ENCODE measurements at places on chromosomes 1 and 21.

GRCh38 chr1:221522529-221522940, 219.4 kb downstream of the DUSP10 start:
- no peak for DNase-seq

DNA sequence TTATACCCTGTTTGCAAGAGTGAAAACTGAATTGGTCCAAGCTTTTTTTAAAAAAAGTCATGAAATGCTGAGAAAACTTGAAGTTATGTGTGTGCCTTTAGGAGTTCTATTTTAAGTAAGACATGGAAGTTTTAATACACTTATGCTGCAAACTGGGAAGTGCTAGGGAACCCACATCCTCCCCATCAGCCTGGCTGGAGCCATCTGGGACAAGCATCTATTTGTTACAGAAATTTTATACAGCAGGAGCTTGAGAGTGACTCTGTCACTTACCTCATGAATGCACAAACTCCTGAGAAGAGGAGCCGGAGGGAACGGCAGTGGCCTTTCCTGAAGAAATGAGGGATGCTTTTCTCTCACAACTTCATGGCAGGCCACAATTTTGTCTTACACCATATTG, 78.2 kb upstream of the SLC44A3 start:
- DNase-seq: no peak

- DNase-seq: peak; percentile 96
These were observed 4.3 kb downstream of the SERTAD4 start for GRCh38 chr1:210236840-210237409.

DNA sequence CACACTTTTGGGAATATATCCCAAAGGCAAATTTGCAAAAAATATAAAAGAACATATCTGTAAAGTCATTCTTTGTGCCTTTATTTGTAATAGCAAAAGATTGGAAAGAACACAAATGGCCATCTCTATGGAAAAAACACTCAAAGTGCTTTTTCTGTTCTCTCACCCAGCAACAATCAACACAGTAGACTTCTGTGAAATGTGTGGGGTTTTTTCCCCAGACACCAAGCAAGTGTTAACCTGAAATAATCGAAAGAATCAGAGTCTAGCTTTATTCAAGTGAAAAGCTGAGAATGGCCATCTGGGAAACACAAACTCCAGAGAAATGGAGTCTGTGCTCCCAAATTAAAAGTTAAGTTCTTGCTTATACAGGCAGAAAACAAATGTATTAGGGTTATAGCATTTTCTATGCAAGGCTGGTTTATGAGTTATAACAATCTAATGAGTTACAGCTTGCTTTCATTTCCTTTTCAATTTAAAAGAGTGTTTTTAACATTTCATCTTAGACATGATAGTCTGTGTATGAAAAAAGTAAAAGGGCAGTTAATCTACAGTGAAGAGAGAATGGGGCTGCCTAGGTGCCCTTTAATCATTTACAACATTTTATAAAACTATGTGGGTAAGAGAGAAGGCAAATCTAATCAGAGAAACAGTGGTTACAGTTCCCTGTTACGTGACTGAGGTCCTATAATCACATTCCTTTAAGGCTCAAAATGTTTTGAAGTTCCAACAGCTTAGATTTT, 46.6 kb downstream of the SLC30A7 start:
- peak; percentile 47 for DNase-seq

DNA sequence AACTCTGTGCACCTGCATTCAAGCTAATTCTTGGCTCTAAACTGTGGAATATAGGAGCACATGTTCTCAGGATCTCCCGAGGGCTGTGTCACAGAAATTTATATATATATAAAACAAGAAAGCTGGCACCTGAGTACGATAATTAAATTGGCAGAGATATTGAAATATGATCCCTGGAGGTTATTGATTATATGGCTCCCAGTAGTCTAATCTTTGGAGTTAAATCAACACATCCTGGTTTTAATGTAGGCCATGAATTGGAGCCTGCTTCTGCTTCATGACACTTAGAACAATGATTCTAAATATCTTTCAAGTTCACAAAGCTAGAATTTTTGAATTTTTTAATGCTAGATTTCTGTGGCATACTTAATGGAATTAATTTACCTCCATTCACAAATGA, 84.3 kb downstream of the CTH start:
- DNase-seq: no peak

DNA sequence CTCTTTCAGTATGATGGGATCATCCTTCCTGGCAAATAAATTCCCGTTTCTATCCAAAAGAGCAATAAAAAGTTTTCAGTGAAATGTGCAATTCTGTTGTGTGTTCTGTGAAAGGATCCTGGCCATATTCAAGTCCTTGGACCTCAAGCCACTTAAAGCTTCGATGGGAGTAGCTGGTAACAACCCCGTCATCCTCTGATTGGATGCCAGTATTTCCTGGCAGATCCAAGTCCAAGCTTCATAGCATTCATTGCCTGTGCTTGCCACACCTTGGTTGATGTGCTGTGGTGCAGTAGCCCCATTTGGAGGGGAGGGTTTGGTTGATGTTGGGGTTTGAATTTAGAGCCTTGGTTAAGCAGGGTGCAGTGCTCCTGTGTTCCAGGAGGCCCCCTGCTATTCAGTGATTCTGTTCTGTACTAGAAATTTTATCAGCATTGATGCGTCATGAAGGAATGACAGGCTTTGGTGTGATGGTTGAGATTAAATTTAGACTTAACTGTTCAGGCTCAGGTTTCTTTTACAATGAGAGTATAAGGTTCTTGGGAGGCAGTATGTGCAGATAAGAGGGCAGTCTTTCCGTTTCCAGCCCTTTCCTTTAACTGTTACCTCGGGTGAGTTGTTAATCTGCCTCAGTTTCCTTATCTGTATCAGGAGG, 4.9 kb downstream of the RPL11 start:
- no peak for DNase-seq

- DNase-seq: no peak
These were observed 49.1 kb downstream of the RIPK4 start for GRCh38 chr21:41717573-41718330.

GRCh38 chr1:207300970-207301369, 20.5 kb upstream of the CD55 start:
- DNase-seq: no peak

DNA sequence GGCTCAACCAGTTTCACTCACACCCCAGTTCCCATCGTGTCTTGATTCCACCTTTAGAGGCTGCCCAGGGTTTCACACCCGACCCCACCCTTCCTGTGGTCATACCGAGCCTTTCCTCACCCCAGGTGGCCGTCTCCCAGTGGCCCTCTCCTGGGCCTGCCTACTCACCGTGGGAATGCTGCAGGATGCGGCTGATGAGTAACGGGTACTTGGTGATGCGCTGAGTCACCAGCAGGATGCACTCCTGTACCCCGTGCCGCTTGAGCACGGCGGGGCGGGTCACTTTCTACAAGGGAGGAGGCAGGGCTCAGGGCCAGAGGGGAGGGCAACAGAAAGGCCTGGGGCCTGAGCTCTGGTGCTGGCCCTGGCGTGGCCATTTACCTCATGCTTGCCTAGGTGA, 16.4 kb downstream of the ARHGEF2 start:
- DNase-seq: no peak

- DNase-seq: no peak
These were observed 209.0 kb downstream of the DYRK1A start for GRCh38 chr21:37575580-37575979.

DNA sequence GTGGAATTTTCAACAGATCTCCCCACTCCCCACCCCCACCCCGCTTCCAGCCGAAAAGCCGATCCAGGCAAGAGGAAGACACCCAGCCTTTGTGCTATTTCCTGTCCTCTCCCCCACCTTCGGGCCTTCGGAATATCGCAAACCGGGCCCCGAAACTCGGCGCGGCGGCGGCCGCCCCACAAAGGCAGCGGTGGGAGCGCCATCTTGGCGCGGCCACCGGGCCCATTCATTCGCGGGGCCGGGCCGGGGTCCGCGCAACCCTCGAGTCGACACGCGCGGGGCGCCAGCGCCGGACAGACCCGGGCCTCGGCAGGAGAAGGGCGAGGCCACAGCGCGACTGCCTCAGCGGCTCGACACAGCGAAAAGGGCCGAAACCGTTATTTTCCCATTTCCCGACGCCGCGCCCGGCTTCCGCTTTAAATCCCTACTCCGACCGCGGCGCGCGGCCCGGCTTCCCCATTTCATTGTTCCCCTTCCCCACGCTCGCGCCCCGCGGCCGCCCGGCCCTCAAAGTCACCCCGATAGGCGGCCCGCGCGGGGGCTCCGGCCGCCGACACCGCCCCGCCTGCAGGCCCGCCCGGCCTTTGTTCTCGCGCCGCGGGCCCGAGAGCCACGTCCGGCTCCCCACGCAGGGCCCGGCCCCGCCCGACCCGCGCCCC, 911 bp downstream of the GNB1 start:
- DNase-seq: peak; percentile 52

DNA sequence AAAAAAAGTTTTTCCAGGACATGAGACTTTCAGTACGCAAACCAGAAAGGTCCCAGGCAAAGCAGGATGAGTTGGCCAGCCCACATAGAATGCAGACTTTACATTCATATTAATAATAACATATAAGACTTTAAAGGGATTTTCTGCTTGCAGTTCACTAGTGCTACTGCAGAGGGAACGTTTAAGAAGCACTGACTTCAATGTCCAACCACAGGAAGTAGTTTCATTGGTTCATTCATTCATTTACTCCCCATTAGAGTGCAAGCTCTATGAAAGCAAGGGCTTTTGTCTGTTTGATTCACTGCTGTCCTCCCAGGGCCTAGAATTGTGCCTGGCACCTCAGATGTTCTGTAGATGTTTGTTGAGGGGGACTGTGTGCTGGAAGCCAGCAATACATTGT, 11.8 kb upstream of the SERINC2 start:
- no peak for DNase-seq

DNA sequence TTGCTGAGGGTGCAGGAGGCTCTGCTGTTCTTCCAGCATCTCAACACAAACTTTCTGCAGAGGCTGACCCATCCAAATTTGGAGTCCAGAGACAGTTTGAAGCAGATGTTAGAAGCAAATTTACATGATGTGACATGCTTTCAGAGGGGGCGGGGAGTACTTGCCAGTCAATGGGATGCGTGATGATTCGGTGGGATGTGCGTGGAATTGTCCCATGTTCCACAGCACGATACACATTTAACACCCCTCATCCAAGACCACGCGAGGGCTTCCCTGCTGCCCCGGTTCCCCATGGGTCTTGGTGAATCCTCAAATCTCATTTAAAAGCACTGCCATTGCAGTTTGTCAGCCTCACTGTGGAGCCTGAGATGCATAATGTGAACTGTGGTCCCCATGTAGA, 78.6 kb upstream of the TLR5 start:
- no peak for DNase-seq

- DNase-seq: no peak
These were observed 4.5 kb downstream of the HNRNPR start for GRCh38 chr1:23339632-23340031.

GRCh38 chr1:235882816-235883215, 16.1 kb upstream of the LYST start:
- DNase-seq: no peak
